ENCODE measurements at places on chromosomes 5 and 9.

DNA sequence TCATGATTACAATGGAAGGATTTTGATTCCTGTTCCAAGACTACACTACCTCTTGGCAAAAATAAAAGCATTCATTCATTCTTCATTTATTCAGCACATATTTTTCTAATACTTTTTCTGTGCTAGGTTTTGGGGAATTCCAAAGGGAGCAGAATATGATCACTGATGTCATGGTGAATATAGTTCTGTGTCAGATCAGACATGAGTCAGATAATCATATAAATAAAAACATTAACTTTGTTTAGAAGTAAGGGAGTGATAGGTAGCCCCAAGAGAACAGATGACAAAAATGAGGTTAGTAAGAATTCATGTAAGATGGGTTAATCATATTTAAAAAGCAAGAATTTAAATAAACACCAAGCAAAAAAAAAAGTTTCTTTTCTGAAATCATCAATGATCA lies 94.1 kb upstream of the RANBP6 start:
- DNase-seq, result peak; percentile 41

GRCh38 chr9:130835441-130836298 lies 616 bp downstream of the ABL1 start:
- DNase-seq, result peak; percentile 32

DNA sequence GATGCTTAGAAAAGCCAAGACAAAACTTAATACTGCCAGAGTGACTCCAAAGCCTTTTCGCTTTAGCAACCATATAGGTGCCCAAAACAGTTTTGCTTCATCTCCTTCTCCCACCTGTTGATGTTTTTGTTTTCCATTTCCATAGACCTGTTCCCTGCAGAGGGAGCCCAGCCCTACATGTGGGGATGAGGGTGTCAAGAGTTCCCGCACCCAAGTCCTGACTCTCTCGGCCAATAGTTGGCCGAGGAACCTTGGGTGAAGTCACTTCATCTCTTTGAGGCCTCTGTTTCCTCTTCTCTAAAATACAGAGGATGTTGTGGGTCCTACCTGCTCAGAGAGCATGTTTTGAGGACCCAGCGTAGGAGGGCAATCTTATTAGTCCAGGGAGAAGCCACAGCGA lies 38.5 kb upstream of the LCP2 start:
- no peak for DNase-seq

- no peak for DNase-seq
Measured at GRCh38 chr9:68532131-68532530, 8.6 kb downstream of the TMEM252 start.

DNA sequence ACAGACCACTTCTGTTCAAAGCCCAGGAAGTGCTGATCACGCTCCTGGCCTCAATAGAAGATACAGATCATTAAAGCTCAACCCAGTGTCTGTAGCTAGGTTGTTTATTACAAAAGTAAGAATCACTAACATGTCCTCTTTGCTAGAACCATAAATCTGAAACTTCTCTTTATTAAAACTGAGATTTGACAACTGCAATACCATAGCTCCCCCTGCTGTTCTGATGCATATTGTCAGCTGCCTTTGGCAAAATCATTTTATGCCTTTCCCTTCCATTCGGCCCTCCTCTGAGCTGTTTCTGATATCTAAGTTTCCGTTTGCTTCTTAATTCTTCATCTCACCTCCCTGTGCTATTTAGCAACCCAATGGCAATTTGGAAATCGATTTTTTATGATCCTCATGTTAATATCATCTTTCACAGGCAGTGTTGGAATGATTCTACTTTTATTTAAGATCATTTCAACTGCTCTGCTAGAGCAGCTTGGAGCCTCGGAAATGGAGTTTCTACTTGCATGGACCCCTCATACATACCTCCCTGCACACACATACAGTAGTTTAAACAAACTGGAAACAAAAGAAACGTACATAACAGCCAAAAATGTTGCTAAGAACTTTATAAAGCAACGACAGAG lies 998.8 kb downstream of the MAT2B start:
- peak; percentile 9 for DNase-seq

DNA sequence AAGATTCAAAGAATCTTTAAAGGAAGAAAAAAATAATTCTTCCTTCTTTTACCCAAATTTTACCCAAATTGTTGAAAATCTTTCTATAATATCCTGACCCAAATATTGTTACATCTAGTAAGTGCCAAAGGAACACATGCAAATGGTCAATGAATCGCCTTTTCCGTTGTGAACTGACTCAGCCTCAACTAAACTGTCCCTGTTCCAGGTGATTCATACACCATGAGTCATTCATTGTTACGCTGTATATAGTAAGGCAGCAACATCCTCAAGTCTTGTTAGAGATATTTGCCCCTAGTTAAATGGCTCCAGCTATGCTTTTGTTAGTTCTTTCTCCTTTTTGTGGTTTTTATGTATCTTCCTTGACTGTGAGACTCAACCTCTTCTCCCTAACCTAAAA lies 9.7 kb downstream of the PTGER4 start:
- DNase-seq, result peak; percentile 90

DNA sequence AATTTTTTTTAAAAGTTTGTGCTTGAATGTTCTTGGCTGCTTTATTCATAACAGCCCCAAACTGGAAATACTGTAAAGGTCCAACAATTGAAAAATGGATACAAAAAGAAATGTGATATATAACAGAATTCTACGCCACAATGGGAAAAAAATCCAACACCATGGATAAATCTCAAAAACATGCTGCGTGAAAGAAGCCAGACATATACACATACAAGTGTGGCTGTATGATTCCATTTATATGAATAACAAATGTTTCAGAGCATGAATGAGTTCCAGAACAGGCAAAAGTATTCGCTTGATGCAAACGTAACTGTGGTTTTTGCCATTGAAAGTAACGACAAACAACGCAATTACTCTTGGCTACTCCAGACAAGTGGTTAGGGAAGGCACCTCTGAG lies 7.2 kb upstream of the SFXN1 start:
- no peak for DNase-seq

DNA sequence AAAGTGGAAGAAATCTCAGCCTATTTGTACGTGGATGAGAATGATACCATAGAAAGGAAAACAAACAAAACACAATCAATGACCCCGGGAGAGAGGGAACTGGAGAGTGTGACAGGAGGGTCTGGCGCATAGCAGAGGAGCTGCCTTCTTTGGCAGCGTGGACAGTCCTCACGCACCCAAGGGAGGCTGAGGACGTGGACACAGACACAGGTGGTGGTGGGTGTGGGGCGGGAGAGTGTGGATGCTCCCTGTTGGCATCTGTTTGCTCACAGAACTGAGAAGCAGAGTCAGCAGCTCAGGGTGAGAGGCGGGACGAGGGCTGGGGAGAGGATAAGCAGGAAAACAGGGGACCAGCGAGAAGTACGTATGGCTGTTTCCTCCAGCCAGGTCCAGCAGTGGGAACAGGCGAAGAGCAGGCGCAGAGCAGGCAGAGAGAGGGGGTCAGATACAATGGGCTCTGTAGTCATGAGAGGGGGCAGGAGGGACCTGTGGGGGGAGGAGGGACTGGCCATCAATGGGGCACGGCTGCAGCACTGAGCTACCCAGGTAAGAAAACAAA lies 10.0 kb downstream of the CMBL start:
- no peak for DNase-seq

DNA sequence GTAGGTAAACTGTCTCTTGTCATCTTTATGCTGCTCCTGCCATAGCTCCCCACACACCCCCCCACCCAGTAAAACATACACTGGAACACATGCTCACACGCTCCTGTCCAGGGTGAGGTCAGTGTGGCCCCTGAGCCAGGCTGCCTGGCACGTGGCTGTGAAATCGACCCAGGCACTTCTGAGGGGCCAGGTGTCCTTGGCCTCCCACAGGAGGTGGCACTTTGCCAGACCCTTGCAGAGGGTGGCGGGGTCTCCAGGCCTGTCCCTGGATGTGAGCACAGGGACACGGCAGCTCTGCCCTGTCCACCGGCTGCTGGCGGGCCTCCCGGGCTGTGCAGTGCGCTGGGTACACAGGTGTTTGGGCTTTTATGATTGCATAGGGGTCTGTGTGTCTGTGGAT lies 10.0 kb upstream of the CRB2 start:
- DNase-seq, result no peak

DNA sequence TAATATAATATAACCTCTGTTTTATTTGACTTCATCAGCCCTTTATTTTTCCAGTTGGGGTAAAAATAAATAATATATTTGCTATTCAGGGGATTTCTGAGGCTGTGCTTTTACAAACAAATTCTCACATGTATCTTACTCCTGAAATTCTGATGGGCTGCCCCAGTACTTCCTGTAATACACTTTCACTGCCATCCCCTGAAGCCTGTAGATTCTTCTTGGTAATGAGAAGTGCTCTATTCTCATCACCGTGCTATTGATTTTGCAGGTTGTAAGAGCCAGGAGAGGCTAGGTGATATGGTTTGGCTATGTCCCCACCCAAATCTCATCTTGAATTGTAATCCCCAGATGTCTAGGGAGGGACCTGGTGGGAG lies 91.9 kb upstream of the CEP78 start:
- no peak for DNase-seq

DNA sequence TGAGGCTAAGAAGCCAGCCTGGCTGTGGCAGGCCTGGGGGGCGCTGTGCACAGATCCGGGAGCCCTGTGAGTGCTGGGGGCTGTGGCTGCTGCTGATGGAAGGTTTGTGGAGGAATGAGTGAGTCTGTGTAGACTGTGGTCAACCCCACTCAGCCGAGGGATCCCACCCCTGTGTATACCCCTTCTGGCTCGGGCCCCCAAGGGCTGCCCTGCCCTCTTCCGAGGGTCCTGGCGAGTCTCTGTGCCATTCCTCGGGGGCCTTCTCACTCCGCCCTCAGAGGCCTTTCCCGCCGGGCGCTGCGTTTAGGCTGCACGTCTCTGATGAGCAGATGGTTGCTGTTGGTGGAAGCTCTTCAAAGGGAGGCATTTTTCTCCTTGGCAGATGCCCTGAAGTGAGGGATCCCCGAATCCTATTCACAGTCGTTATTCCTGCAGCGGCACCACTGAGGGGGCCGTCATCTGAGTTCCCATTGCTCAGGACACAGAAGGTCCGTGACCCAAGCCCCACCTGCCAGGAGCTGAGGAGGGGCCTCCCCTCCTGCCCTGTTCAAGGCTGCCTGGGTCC lies 94.1 kb downstream of the RXRA start:
- DNase-seq, result no peak

GRCh38 chr9:121720311-121721057 lies 69.0 kb downstream of the DAB2IP start:
- DNase-seq, result peak; percentile 82

GRCh38 chr5:180795771-180796313 lies 6.8 kb downstream of the MGAT1 start:
- DNase-seq, result no peak

- no peak for DNase-seq
Measured at GRCh38 chr5:92849756-92850155, 731.3 kb downstream of the NR2F1-AS1 start.

GRCh38 chr5:126857472-126858410 lies 80.8 kb downstream of the LMNB1 start:
- no peak for DNase-seq

- DNase-seq, result no peak
Measured at GRCh38 chr5:159104051-159104651, 4.4 kb upstream of the EBF1 start.

DNA sequence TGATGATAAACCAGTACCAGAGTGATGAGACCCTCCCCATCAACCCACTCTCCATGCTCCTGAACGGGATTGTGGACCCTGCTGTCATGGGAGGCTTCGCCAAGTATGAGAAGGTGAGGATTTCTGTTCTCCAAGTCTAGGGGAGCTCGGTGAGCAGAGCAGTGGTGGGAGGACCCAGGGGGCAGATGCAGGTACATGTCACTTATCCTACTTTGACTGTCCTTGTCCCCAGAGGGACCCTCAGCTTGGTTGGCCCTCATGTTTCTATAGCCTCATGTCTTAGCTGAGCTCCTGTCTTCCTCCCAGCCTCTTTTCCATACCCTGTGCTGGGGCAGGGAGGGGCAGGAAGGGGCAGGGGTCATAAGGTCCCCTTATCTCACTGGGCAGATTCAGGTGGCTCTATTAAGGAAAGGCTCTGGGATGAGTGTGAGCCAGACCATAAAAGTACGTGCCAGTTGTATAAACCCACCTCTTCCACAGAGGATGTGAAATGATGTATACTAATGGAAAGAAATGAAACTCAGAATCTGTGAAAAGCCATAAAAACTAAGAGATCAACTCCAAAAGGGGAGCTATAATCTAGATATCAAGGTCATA lies 38.0 kb upstream of the FOXI1 start:
- DNase-seq, result no peak
